ENCODE measurements at places on chromosomes 6 and 20.

GRCh38 chr20:10541668-10542411 is 106.7 kb downstream of the SLX4IP start:
- no peak for DNase-seq

DNA sequence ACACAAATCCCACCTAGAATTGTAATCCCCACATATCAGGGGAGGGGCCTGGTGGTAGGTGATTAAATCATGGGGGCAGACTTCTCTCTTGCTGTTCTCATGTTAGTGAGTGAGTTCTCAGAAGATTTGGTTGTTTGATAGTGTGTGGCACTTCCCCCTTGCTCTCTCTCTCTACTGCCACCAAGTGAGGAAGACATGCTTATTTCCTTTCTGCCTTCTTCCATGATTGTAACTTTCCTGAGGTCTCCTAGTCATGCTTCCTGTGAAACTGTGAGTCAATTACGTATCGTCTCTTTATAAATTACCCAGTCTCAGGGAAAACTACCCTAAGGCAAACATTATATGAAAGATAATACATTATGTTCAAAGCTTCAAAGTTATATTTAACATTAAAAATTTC is 1297.5 kb upstream of the CITED2 start:
- DNase-seq: no peak

DNA sequence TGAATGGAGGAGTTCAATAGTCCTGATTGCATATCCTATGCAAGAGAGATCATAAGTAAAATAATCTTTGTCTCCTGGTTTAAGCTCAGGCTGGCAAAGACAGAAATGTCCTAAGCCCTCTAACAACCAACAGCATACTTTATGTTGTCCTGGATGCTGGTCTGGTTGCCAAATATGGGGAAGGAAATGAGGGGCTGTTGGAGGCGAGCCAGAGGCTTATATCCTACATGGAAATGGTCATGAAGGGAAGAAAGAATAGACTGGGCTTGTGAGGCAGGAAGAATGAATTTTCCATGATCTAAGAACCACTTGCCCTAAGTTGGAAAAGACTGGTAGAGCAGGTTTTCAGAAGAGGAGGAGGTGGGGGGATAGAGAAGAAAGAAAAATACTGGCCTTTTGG is 237.1 kb downstream of the SMOC2 start:
- DNase-seq: no peak

- DNase-seq: no peak
These were observed 30.1 kb downstream of the PCMT1 start for GRCh38 chr6:149779644-149779963.

DNA sequence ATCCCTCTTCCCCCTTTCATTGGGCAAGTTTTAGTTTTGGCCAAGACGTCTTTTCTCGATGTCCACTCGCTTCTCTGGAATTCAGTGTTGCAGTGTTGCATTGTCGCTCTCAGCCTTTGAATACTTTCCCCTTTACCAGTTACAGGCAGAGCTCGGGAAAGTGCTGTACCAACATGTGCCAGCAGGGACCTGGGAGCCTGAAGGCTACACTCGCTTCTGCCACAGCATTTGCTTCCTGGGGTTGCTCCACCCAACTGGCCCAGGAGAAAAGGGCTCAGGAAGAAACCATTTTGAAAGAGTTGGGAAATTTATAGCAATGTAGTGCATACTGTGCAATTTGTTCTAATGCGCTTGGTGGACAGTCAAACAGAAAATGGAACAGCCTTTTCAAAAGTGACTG is 78.6 kb downstream of the LINC00237 start:
- DNase-seq: no peak
